ENCODE measurements at places on chromosomes 3 and 15. TPM values are rescaled to one million over a fixed set of nuclear protein-coding genes. Genes with fewer than 3 reads are reported as not detected.
A peak's percentile ranks its signal among the peaks of the same experiment; 100 is the strongest.

DNA sequence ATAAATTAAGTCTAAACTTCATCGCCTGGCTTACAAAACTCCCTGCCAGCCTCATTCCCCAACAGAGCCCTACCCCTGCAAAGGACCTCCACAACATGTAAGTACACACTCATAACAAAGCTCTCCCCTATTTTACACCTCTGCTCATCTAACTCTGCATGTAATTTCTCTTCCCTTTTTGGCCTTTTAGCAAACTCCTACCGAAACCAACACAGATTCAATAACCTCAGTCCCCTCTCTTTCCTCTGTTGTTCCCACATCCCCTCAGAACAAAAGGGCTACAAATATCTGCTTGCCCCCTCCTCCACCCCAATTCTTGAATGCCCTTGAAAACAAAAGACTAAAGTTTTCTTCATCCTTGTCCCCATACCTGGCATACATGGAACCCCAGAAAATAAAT, 662 bp downstream of the UBL7 start:
- peaks cover 40% of the 10 kb centered on the region for H3K36me3 ChIP-seq
- peak overlapping the region; percentile 81 for H3K27ac ChIP-seq
- H3K4me1 ChIP-seq: peaks cover 55% of the 10 kb centered on the region
- no peak for DNase-seq
- H3K27me3 ChIP-seq: no peaks in the 10 kb centered on the region

GRCh38 chr15:85607842-85608241, 186.9 kb downstream of the KLHL25 start:
- H3K27me3 ChIP-seq: no peaks in the 10 kb centered on the region
- H3K36me3 ChIP-seq: peaks cover 23% of the 10 kb centered on the region
- no peak for DNase-seq
- no peak overlapping the region for H3K4me3 ChIP-seq
- no peak overlapping the region for H3K27ac ChIP-seq

- H3K27me3 ChIP-seq: peaks cover 10% of the 10 kb centered on the region
- H3K27ac ChIP-seq: no peak overlapping the region
- no peaks in the 10 kb centered on the region for H3K36me3 ChIP-seq
- no peak overlapping the region for H3K4me3 ChIP-seq
- H3K4me1 ChIP-seq: no peaks in the 10 kb centered on the region
- DNase-seq: no peak
Measured at GRCh38 chr15:83549623-83550022, 102.5 kb downstream of the SH3GL3 start.

DNA sequence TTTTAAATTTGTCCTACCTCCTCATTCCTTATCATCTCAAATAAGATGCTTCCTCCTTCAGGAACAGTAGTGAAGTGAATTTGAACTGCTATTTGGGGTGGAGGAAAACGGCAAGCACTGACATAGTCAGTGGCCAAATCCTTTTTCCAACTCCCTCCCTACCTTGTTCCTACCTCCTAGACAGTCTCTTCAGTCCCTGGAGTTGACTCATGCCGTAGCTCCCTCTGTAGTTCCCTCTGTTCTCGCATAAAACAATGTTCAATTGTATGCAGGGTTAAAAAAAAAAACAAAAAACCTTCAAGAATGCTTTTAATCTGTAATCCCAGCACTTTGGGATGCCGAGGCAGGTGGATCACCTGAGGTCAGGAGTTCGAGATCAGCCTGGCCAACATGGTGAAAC, 1.4 kb downstream of the UBR1 start:
- peak overlapping the region; percentile 60 for H3K4me3 ChIP-seq
- peaks cover 48% of the 10 kb centered on the region for H3K4me1 ChIP-seq
- DNase-seq: no peak
- peaks cover 48% of the 10 kb centered on the region for H3K36me3 ChIP-seq
- peak overlapping the region; percentile 30 for H3K27ac ChIP-seq
- H3K27me3 ChIP-seq: peaks cover 3% of the 10 kb centered on the region

Gene CHL1
- total RNA-seq: not detected

Gene PLSCR5
- total RNA-seq: not detected

DNA sequence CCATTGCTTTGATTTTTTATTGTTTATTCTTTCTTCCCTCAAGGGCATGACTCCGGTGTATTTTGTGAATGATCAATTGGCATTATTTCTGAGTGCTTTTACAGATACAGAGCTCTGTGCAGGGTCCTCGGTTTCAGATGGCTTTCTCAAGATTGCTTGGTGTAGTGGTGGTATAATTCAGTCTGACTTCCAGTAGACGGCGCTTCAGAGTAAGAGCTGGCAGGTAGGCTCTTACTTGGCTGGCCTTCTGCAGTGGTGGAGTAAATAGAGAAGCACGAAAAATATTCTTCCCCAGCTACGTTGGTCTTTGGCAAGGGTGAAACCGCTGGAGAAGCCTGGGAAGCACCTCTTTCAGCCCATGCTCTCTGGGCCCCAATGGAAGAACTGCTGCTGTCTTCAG, 723.0 kb upstream of the BCHE start:
- DNase-seq: no peak
- H3K36me3 ChIP-seq: no peaks in the 10 kb centered on the region

DNA sequence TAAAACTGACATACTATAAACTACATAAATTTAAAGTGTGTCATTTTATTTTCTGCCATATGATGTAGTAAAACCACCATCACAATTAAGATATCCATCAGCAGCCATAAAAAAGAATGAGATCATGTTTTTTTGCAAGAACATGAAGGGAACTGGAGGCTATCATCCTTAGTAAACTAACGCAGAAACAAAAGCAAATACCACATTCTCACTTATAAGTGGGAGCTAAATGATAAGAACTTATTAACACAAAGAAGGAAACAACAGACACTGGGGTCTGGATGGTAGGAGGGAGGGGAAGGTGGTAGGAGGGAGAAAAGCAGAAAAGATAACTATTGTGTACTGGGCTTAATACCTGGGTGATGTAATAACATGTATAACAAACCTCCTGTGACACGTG, 24.6 kb downstream of the CCDC14 start:
- H3K4me3 ChIP-seq: no peak overlapping the region
- H3K4me1 ChIP-seq: no peaks in the 10 kb centered on the region
- no peaks in the 10 kb centered on the region for H3K27me3 ChIP-seq

DNA sequence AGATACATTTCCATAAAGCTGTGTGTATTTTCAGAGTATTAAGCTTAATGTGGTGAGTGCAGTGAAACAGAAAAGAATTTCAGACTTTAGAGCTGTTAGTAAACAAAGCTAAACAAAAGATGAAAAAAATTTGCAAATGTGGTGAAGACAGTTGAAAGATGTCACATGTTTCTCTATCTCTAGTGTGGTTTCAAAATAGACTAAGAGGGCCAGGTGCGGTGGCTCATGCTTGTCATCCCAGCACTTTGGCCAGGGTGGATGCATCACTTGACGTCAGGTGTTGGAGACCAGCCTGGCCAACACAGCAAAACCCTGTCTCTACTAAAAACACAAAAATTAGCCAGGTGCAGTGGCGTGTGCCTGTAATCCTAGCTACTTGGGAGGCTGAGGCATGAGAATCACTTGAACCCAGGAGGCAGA, 466.0 kb upstream of the NR2F2 start:
- DNase-seq: no peak
- peaks cover 32% of the 10 kb centered on the region for H3K4me1 ChIP-seq
- H3K27me3 ChIP-seq: peaks cover 26% of the 10 kb centered on the region
- H3K36me3 ChIP-seq: no peaks in the 10 kb centered on the region
- H3K27ac ChIP-seq: no peak overlapping the region

Gene CCDC32
- 27.0 TPM for total RNA-seq

GRCh38 chr3:51691021-51691420, 15.8 kb upstream of the GRM2 start:
- peaks cover 49% of the 10 kb centered on the region for H3K36me3 ChIP-seq
- H3K27me3 ChIP-seq: no peaks in the 10 kb centered on the region
- peaks cover 44% of the 10 kb centered on the region for H3K4me1 ChIP-seq
- H3K4me3 ChIP-seq: no peak overlapping the region
- H3K27ac ChIP-seq: no peak overlapping the region

DNA sequence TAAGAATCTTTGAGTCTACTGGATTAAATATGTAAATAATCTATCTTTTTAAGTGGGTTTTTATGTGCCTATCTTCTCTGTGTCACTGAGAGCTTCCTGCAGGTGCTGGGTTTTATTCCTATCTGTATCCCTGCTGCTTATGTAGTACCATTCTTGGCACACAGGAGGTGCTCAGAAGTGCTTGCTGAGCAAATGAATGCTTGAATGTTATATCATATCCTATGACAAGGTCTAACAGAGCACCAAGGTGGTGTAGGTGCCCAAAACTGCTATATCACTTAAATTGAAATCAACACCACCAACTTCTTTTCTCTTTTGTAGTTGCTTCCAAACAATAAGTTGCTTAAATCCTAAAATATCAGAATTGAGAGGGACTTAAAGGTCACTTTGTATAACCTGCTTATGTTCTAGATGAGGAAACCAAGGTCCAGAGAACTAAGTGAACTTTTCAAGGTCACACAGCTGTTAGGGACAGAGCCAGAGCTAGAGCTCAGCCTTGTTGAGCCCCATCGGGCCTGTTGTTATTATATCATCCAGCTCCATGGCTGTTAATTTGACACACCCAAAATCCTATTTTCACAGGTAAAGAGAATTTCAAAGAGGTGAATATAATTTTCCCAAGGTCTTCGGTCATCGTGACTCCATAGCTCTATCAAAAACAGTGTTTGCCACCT, 46.0 kb downstream of the CCNL1 start:
- no peak for DNase-seq
- no peak overlapping the region for H3K27ac ChIP-seq
- H3K36me3 ChIP-seq: no peaks in the 10 kb centered on the region
- H3K27me3 ChIP-seq: peaks cover 3% of the 10 kb centered on the region

DNA sequence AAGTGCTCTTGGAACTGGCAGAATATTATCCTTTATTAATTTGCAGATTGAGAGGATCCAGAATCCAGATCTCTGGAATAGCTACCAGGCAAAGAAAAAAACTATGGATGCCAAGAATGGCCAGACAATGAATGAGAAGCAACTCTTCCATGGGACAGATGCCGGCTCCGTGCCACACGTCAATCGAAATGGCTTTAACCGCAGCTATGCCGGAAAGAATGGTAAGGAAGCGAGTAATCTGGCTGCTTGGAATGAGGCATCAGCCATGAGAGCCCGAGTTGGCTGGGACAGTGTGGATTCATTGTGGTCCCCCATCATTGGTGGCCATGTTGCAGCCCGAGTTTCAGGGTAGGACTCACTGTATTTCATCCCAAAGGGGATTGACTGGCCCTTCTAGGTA, 47.1 kb downstream of the PARP14 start:
- no peak for DNase-seq
- no peaks in the 10 kb centered on the region for H3K27me3 ChIP-seq
- H3K27ac ChIP-seq: no peak overlapping the region
- H3K36me3 ChIP-seq: peaks cover 75% of the 10 kb centered on the region
- no peaks in the 10 kb centered on the region for H3K4me1 ChIP-seq

Gene NANOGP8
- not detected for total RNA-seq

- H3K4me3 ChIP-seq: no peak overlapping the region
- no peak for DNase-seq
- H3K27ac ChIP-seq: no peak overlapping the region
Measured at GRCh38 chr15:85679231-85679630, 115.5 kb downstream of the KLHL25 start.

Gene AHSG
- not detected for total RNA-seq

Gene TUSC7
- not detected for total RNA-seq

Gene CCK
- total RNA-seq: not detected

GRCh38 chr3:156492801-156493261, 62.1 kb downstream of the SSR3 start:
- H3K27ac ChIP-seq: no peak overlapping the region
- H3K4me1 ChIP-seq: peaks cover 11% of the 10 kb centered on the region
- peaks cover 2% of the 10 kb centered on the region for H3K36me3 ChIP-seq
- H3K4me3 ChIP-seq: no peak overlapping the region
- peaks cover 5% of the 10 kb centered on the region for H3K27me3 ChIP-seq
- DNase-seq: no peak

DNA sequence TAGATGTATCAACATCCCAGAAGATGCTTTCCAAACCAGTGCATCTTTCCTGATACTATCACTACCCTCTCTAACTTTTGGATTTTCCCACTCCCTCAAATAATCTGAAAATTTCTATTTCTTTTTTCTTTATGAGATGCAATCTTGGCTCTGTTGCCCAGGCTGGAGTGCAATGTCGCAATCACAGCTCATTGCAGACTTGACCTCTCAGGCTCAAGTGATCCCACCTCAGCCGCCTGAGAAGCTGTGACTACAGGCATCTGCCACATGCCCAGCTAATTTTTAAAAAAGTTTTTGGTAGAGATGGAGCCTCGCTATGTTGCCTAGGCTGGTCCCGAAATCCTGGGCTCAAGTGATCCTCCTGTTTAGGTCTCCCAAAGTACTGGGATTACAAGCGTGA, 239.7 kb downstream of the SUCLG2 start:
- H3K27me3 ChIP-seq: no peaks in the 10 kb centered on the region
- H3K4me3 ChIP-seq: no peak overlapping the region
- DNase-seq: no peak
- H3K4me1 ChIP-seq: no peaks in the 10 kb centered on the region
- peaks cover 31% of the 10 kb centered on the region for H3K36me3 ChIP-seq

- H3K27me3 ChIP-seq: no peaks in the 10 kb centered on the region
- H3K27ac ChIP-seq: no peak overlapping the region
- H3K36me3 ChIP-seq: no peaks in the 10 kb centered on the region
- H3K4me3 ChIP-seq: no peak overlapping the region
Measured at GRCh38 chr3:169404520-169404890, 259.0 kb downstream of the MECOM start.

- no peaks in the 10 kb centered on the region for H3K36me3 ChIP-seq
- no peak for DNase-seq
- H3K27me3 ChIP-seq: peaks cover 17% of the 10 kb centered on the region
- H3K4me3 ChIP-seq: no peak overlapping the region
- H3K4me1 ChIP-seq: peaks cover 15% of the 10 kb centered on the region
Measured at GRCh38 chr15:48946840-48947187, 16.9 kb downstream of the SHC4 start.

DNA sequence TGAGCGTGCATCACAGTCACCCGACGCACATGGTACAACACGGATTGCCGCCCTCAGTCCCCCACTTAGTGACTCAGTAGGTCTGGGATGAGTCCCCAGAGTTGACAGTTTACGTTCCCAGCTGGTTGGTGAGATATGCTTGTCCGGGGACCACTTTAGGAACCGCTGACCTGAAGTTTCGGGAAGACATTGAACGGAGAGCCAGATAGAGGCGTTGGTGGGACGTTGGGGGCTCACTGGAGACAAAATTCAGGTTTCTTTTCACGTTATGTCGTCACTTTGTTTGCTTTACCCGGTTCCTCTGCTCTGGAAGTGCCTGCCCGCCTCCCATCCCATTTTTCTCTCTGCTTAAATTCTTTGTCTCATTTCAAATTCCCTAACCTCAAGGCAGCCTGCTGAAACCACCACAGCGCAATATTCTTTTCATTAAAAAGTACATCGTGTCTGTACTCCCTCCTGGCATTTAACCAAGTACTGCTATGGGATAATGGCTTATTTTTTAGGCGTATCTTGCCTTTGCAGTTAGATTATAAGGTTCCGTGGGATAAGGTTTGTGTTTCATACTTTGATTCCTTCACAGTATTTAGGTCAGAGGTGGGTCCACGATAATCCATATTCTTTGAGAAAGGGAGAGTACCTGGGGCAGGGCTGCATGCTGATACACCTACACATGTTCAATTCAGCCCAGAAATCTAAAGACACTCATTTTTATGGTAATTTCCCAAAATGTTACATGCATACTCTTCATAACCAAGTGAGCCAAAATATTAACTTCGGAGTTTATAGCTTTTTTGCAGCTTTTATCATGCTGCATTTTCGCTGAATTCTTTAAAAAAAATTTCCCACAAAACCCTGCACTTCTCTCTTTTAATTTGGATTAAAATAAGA, 921 bp downstream of the LMLN start:
- H3K27ac ChIP-seq: peak overlapping the region; percentile 93
- peak overlapping the region; percentile 91 for H3K4me3 ChIP-seq
- no peak for DNase-seq
- H3K27me3 ChIP-seq: no peaks in the 10 kb centered on the region
- H3K4me1 ChIP-seq: peaks cover 54% of the 10 kb centered on the region
